Progenitor cell of endocrine pancreas (in vitro differentiated cells): ENCODE measurements at places on chromosomes 12 and 14. TPM values are rescaled to one million over a fixed set of nuclear protein-coding genes. Genes with fewer than 3 reads are reported as not detected.

GRCh38 chr14:74848768-74849167 is 27.2 kb downstream of the PROX2 start:
- no peak for DNase-seq

Gene SLCO1B3
- not detected in 2 replicates for total RNA-seq

- DNase-seq, result peak; percentile 0
Observed at GRCh38 chr14:72621387-72622065, 272.4 kb downstream of the DPF3 start.

DNA sequence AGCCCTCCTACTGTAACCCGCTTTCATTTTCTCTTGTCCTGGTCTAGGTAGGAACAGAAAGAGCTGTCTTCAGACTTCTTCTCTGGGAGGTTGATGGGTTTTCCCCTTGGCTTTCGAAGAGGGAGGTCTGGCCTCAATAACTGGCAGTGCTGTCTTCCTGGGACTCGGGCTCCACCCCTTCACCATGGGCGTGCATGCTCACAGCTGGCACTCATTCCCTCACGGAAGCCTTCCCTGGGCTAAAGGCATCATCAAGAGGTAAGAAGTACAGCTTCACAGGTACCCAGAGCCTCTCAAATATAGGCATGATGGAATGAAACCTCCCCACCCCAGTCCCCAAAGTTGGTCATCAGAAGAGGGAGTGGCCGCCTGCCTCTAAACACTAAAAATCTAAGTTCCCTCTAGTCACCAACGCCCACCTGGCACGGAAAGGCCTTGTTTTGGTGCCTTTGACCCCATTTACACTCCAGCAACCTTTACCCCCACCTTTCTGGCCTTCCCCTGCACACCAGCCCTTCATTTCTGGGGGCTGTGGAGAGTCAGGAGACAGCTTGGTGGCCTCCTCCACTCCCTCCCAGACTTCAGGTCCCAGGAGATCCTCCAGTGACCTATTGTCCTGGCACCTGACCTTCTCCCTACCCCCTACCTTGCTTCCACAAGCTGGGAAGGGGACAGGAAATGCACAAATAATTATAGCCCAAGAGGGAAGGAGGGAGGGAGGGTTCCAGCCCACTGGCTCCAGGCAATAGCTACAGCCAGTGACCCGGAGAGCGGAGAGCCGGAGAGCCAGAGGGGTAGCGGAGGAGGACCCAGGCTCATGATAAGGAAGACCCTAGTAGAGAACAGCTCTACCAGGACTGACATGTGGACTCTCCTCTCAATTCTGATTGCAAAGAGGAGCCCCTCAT is 2.8 kb downstream of the RAPGEF3 start:
- no peak for DNase-seq

Gene PAPLN
- total RNA-seq, result 2.0 and 2.7 TPM in 2 replicates

DNA sequence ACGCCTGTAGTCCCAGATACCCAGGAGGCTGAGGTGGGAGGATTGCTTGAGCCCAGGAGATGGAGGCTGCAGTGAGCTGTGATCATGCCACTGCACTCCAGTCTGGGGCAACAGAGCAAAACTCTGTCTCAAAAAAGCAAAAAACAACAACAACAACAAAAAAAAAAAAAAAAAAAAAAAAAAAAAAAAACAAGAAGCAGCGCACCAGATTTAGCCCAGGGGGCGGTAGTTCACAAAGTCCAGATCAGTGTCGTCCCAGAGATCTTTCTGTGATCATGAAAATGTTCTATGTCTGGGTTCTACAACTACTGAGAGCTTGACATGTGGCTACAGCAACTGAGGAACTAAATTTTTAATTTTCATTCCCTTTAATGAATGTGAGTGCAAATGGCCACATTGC is 27.4 kb downstream of the OAS2 start:
- DNase-seq, result no peak
